ENCODE measurements at places on chromosomes 2 and 18.

DNA sequence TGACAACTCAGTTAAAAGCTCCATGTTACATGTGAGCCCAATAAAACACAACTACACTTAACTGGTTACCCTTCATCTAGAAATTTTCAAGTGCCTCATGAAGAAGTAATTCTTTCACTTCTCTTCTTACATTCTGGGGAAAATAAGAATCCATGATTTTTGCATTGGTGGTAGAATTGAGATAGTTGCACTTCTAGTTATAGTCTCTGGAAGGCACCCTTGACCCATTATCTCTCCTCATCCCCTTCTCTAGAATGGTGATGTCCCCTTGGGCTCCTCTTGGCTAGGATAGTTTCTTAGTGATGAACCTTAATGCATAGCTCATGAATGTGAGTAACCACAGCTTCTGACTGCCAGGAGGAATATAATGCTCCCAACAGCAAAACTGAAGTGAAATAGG is 3.6 kb downstream of the LGALSL start:
- no peak for DNase-seq

- DNase-seq, result no peak
These were observed 52.8 kb downstream of the EIF5B start for GRCh38 chr2:99389946-99390345.

DNA sequence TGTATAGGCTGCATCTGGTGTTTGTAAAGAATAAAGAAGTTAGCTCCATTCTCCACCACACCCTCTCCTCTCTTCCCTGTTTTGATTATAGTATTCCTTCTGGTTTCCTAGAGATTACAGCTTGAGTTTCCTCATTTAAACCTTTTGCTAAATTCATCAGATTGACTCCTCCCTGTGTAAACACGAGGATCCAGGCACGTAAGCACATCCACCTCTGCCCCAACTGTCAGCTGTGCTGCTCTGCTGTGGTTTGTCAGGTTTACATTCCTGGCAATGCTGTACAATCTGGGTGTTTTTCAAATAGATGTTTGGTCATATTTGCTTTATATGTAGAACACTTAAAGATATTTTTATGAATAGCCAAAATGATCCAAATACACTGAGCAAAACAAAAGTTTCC is 302.8 kb downstream of the PTGR3 start:
- DNase-seq, result no peak

GRCh38 chr18:2653467-2653866 is 2.1 kb upstream of the SMCHD1 start:
- no peak for DNase-seq

GRCh38 chr2:36579297-36579664 is 18.7 kb downstream of the FEZ2 start:
- no peak for DNase-seq

- no peak for DNase-seq
These were observed 34.1 kb downstream of the STK17B start for GRCh38 chr2:196137271-196137670.

DNA sequence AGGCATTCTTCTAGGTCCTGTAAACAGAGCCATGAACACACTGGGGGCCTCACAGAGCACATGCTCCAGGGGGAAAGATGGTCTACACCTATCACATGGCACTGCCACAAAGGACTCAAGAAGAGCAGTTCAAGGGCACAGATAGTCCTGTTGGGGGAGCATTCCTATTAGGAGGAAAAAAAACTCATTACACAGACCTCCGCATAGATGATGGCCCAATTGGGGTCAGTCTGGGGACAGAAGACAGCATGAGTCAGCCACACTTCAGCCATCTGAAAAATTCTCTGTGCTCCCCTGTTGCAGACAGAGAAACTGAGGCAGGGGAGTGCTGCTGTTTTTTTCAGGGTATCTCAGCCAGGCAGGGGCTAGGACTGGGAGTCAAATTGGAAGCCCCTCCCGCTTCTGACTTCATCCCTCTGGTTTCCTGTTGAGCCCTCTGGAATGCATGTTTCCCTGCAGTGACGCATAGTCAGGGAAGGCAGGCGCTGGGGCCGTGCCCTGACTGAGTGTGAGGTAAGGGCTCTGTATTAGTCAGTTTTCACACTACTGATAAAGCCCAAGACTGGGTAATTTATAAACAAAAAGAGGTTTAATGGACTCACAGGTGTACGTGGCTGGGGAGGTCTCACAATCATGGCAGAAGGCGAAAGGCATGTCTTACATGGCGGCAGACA is 67.9 kb downstream of the RHOB start:
- no peak for DNase-seq

DNA sequence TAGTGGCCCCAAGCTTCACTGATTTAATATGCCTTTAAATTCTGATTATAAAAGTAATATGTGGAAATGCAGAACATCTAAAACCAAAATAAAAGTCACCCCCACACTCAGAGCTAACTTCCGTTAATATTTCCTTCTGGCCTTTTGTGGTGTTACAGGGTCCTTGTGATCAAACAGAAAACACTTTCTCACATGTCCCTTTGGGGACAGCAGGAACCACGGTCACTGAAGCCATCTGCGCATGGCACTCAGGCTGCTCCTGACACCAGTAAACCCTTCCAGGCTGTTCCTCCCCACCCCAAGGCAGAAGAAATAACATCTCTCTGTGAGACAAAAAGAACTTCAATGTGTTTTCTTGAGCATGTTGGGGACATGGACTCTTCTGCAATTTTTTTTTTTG is 25.1 kb upstream of the GPR17 start:
- DNase-seq, result no peak

- DNase-seq, result no peak
These were observed 35.1 kb downstream of the FAM117B start for GRCh38 chr2:202669841-202670240.

GRCh38 chr18:35073186-35074105 is 32.2 kb downstream of the MAPRE2 start:
- DNase-seq, result no peak

GRCh38 chr2:46539327-46540276 is 60.2 kb downstream of the TMEM247 start:
- no peak for DNase-seq

- DNase-seq, result no peak
These were observed 72.2 kb downstream of the MAP2 start for GRCh38 chr2:209495855-209496585.

- DNase-seq, result no peak
These were observed 5.9 kb downstream of the SCYGR4 start for GRCh38 chr2:227623226-227623625.

GRCh38 chr18:54772056-54772455 is 56.2 kb upstream of the RAB27B start:
- DNase-seq, result no peak

DNA sequence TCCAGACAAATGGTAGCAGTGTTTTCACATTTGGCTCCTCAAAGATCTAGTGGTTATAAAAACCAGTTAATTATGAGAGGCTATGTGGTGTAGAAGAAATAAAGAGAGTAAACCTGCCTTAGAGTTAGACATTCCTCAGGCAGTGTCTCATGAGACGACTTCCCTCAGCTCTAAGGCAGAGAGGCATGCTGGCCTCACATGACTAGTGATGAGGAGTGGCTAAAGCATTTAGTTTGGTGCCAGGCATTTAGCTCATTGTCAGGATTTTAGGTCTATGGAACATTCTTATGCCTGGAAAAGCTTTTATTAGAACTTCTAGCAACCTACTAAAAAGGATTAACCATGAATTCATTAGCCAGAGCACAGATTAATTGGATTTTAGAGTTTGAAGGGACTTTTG is 90.3 kb downstream of the RPRM start:
- no peak for DNase-seq

DNA sequence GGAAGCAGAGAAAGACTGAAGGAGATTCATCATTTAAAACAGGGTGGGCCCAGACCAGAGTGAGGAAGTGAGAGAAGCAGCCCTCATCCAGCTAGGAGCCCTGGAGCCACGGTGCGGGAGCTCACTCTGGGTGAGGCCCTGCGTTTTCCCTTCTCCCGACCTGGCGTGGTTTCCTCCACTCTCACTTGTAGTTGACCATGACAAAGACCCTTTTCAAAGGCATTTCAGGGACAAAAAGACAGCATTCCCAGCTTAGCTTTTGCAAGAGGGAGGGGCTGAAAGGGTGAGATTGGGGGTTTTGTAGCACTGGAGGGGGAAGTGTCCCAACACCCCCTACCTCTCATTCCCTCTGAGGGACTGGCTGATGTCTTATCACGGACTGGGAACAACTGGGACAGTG is 56.6 kb downstream of the TRPM8 start:
- DNase-seq, result no peak

GRCh38 chr18:11794195-11794594 is 57.0 kb upstream of the CHMP1B start:
- DNase-seq, result no peak

GRCh38 chr2:58680755-58681310 is 439.7 kb upstream of the FANCL start:
- no peak for DNase-seq

Data from hematopoietic multipotent progenitor cell treated with erythropoietin and hydrocortisone succinate and interleukin-3 and kit ligand, for 15 days (in vitro differentiated cells).